ENCODE measurements at places on chromosomes 3 and 15.

GRCh38 chr3:193824365-193824764, 231.4 kb downstream of the OPA1 start:
- no peak for DNase-seq

- no peak for DNase-seq
Observed at GRCh38 chr15:77538027-77538451, 94.7 kb downstream of the LINGO1 start.

DNA sequence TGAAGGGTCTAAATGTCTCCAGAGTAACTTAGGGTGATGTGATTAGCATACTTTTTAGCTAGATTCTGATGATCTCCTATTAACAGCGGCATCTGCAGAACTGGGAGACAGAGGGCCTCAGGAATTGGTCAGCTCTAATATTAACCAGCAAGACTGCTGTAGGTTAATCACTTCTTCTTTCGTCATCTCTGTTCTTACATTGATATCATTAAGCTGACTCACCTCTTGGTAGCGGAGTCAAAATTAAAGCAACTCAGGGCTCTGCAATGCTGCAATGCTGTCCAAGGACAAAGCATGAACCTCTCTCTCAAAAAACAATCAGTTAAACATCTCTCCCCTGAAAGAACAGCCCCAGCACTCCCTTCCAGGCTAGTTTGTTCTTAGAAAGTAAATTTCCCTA, 57.5 kb upstream of the TRA2B start:
- no peak for DNase-seq

DNA sequence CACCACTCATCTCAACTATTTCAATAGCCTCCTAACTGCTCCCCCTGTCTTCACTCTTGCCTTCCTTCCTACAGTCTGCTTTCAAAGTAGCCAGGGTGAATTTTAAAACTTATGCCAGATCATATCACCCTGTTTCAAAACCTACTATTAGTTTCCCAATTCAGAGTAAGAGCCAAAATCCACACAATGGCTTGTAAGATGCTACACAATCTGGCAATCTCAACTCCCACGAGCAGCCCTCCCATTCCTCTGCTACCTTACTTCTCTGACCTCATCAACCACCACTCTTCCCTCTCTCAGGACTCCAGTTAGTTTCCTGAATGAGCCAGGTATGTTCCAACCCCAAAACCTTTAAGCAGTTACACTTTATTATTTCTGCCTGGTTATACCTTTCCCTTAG, 62.5 kb downstream of the VPS13C start:
- DNase-seq, result no peak

- DNase-seq, result no peak
Observed at GRCh38 chr3:11499144-11499543, 144.6 kb downstream of the VGLL4 start.

- no peak for DNase-seq
Observed at GRCh38 chr15:76149291-76149915, 89.6 kb downstream of the TMEM266 start.

- no peak for DNase-seq
Observed at GRCh38 chr3:167451282-167451681, 22.6 kb downstream of the SERPINI2 start.

DNA sequence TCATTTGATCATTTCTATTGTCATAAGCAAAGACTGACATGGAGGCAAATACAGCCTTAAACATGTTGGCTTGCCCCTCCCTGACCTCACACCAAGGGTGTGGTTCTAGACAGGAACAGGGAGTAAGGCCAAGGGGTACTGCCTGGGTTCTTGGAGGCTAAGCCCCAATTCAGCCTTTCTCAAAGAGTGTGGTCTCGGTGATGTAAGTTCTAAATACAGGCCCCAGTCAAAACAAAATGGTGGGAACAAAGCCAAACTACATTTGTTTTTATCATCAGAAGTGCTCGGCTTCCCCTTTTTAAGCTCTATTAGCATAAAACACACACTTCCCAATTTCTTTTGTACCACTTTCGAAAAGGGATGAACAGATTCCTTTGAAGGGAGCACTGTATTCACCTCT, 129.5 kb downstream of the ATP8B4 start:
- no peak for DNase-seq

- no peak for DNase-seq
Observed at GRCh38 chr3:37255990-37256308, 81.6 kb upstream of the LRRFIP2 start.

DNA sequence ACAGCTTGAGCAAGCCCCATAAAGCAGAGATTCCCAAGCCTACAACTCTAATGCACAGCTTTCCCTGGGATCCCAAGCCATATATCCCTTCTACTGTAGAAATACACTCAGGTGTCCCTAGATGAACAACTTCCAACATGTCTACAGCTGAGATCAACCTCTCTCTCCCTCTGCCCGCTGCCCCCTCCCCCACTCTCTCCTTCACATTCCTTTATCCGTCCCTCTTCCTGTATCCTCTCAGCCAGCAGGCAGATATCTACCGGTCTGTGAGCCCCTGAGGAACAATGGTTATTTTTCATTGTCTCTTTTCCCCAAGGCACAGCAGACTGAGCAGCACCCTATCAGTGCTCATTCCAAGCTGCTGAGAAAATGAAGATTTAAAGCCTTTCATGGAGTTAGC, 138.6 kb downstream of the SUCLG2 start:
- no peak for DNase-seq

All from glomerular endothelial cell (primary cell).